ENCODE measurements at places on chromosomes 6 and 20. TPM values are rescaled to one million over a fixed set of nuclear protein-coding genes. Genes with fewer than 3 reads are reported as not detected.

The SLC17A1 gene
- total RNA-seq, result not detected

The PLA2G7 gene
- 8.1 TPM for total RNA-seq

The HLA-DQB1 gene
- 1.9 TPM for total RNA-seq

The MUCL3 gene
- not detected for total RNA-seq

DNA sequence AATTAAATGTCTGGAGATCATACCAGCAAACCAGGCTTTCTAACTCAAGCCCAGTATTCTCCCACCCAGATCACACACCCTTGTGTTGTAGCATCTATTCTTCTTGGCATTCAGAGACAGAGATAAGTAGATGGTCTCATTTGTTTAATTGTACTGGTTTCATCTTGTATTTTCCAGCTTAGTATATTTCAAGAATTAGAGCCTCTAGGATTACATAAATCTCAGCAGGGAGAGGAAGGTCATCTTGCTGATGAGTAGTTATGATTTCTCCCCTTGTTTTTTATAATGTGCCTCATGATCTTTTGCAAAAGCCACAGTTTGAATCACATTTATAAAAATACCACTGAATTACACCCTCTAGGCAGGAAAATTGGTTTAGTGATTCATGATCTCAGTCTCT lies 106.6 kb upstream of the NRSN1 start:
- no peaks in the 10 kb centered on the region for H3K27me3 ChIP-seq
- no peaks in the 10 kb centered on the region for H3K36me3 ChIP-seq
- no peak overlapping the region for H3K4me3 ChIP-seq
- no peak overlapping the region for H3K27ac ChIP-seq
- DNase-seq, result no peak

- no peak for DNase-seq
- H3K4me3 ChIP-seq, result no peak overlapping the region
- no peaks in the 10 kb centered on the region for H3K36me3 ChIP-seq
These were observed 83.2 kb upstream of the TAB2 start for GRCh38 chr6:149234051-149234962.

- DNase-seq, result no peak
- H3K27me3 ChIP-seq, result no peaks in the 10 kb centered on the region
- no peak overlapping the region for H3K27ac ChIP-seq
- H3K4me3 ChIP-seq, result no peak overlapping the region
- H3K4me1 ChIP-seq, result peaks cover 5% of the 10 kb centered on the region
- peaks cover 42% of the 10 kb centered on the region for H3K36me3 ChIP-seq
These were observed 404.5 kb downstream of the SYNE1 start for GRCh38 chr6:152232501-152233151.

DNA sequence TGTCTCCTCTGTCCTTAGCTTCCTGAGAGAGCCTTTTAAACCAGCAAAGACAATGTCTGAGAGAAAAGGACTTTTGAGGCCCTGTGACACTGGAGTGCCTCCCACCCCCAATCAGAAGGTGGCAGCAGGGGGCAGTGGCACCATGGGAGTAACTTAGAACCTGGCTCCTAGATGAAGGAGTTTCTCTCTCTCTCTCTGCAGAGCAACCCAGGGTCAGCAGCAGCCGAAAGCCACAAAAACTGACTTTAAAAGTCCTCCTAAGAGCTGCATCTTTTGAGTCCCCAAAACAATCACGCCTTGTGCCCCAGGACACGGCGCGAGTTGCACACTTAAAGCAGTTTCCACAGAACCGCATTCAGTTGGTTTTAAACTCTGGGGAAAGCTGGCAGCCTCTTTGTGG lies 5.3 kb upstream of the TCP11 start:
- H3K4me3 ChIP-seq, result no peak overlapping the region
- no peaks in the 10 kb centered on the region for H3K4me1 ChIP-seq
- H3K36me3 ChIP-seq, result no peaks in the 10 kb centered on the region
- H3K27ac ChIP-seq, result no peak overlapping the region
- no peaks in the 10 kb centered on the region for H3K27me3 ChIP-seq

DNA sequence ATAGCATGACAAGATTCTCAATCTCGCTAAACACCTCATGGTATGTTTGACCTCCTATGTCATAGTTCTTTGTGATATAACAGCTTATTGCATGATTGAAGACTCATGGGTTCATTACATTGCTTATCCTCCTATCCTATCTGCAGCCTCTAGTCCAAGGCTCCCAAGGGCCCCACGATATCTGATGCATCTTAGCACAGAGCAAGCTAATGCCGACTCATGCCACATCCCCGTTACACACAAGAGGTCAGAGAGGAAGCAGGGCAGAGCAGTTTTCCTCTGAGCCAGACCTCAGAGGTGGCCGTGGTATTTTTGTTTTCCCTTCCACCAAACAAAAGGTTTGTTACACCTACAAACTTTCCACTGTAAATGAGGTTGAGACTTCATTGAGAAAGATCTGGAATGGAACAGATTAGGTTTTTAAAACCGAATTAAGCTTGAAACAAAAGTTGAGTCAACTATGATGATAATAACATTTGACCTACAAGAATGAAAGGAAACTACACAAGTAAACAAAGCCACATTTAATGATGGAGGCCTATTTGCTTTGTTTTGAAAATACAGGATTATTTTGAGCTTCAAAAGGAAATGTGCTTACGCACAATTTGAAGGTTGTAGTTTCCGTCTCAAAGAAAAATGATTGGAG lies 133.9 kb upstream of the MYLIP start:
- no peak for DNase-seq
- no peak overlapping the region for H3K4me3 ChIP-seq
- no peaks in the 10 kb centered on the region for H3K4me1 ChIP-seq
- H3K36me3 ChIP-seq, result no peaks in the 10 kb centered on the region
- no peak overlapping the region for H3K27ac ChIP-seq

DNA sequence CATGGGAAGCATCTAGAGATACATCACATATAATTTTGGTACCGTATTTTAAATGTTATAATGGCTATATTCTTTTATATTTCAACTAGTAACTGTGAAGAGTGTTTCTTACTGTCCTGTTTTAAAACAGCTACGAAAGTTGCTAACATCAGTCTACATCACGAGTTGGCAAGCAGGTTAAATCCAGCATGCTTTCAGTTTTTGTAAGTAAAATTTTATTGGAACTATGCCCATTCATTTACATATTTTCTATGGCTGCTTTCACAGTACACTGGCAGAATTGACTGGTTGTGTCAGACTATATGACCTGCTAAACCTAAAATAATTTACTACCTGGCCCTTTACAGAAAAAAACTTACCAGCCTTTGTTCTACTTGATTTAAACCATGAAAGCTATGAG lies 478.1 kb downstream of the PHF3 start:
- no peak overlapping the region for H3K27ac ChIP-seq
- H3K36me3 ChIP-seq, result no peaks in the 10 kb centered on the region
- no peaks in the 10 kb centered on the region for H3K4me1 ChIP-seq
- H3K4me3 ChIP-seq, result no peak overlapping the region

DNA sequence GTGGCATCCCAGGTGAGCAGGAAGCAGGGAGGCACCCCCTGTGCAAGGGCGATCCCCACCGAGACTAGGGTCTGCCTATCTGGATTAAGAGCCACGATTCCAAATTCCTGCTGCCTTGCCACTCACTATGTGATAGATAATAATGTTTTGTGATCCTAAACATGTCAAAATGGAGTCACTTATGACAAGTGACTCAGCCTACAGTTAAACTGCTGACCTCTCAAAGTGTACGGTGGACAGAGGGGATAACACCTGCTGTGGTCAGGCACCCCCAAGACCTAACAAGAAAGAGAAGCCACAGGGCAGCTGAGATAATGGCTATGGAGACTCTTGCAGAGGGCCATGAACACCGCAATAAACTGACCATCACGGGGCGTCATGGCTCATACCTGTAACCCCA lies 16.0 kb upstream of the SNTA1 start:
- no peak overlapping the region for H3K27ac ChIP-seq
- DNase-seq, result no peak
- no peaks in the 10 kb centered on the region for H3K4me1 ChIP-seq
- no peaks in the 10 kb centered on the region for H3K27me3 ChIP-seq
- no peak overlapping the region for H3K4me3 ChIP-seq
- no peaks in the 10 kb centered on the region for H3K36me3 ChIP-seq

DNA sequence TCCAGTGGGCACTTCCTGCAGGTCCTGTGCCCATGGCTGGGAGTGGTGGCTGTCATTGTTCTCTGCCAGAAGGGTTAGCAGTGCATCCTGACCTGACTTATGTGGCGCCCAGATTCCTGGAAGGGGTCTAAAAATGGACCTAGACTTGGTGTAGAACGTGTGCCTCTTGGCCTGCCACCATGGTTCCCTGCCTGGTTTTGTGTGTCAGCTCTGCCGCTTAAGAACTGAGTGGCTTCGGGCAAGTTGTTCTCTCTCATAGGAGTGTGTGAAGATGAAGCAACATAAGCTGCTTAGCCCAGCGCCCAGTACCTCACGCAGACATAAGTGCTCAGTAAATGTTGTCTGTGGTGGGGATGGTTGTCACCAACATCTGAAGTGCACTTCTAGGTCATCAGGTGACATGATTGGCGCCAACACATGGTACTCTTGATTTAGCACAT lies 52.1 kb downstream of the PTPN1 start:
- no peak overlapping the region for H3K4me3 ChIP-seq
- no peaks in the 10 kb centered on the region for H3K4me1 ChIP-seq
- no peak for DNase-seq

GRCh38 chr6:170286934-170287265 lies 4.0 kb downstream of the DLL1 start:
- H3K4me3 ChIP-seq, result peak overlapping the region; percentile 11
- no peak overlapping the region for H3K27ac ChIP-seq
- H3K27me3 ChIP-seq, result no peaks in the 10 kb centered on the region
- peaks cover under 1% of the 10 kb centered on the region for H3K4me1 ChIP-seq

GRCh38 chr20:35768731-35769664 lies 2.8 kb upstream of the PHF20 start:
- H3K4me3 ChIP-seq, result no peak overlapping the region
- DNase-seq, result peak; percentile 67
- peak overlapping the region; percentile 66 for H3K27ac ChIP-seq
- no peaks in the 10 kb centered on the region for H3K27me3 ChIP-seq
- no peaks in the 10 kb centered on the region for H3K36me3 ChIP-seq

DNA sequence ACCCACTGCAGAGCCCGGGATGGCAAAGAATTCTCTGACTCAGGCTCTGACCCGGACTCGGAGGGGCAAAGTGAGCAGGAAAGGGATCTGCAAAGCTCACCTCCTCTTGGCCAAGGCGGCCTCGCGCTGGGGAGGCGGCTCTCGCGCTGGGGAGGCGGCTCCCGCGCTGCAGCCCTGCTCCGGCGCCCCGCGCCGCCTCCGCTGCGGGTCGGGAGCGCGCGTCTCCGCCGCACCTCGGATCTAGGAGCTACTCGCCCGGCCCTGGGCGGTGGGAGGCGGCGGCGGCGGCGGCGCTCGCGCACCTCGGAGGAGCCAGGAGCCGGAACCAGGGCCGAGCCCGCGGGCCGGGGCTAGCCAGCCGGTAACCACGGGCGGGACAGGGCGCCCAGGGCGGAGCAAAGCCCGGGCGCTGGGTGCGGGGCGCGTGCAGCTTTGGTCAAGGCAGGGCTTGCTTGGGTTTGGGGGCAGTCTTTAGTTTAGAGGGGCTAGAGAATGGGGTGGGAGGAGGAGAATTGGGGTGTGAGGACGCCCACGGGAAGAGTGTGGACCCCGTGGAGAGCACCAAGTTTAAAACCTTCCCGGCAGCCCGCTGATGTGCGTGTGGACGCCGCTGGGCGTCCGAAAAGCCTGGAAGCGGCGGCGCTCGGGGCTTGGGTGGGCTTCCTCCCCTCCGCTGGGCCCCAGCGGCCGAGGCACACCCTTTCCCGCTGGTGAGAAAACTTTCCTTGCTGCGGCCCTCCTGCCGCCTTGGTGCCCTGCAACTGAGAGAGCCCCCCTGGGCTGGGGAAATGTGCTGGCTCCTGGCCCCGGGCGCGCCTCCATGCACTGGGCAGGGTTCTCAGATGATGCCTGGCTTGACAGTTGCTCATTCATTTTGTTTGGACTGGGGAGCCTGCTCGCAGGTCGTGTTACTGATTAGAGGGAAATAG lies at the start of gene MRAP2:
MRAP2 (plus strand) TSS at position 250 of the 929 bp plus-strand sequence. CDS start 21,547 bp downstream, outside the sequence.
- H3K27me3 ChIP-seq, result no peaks in the 10 kb centered on the region
- peak within 1 kb of the TSS; percentile 19 for H3K27ac ChIP-seq

DNA sequence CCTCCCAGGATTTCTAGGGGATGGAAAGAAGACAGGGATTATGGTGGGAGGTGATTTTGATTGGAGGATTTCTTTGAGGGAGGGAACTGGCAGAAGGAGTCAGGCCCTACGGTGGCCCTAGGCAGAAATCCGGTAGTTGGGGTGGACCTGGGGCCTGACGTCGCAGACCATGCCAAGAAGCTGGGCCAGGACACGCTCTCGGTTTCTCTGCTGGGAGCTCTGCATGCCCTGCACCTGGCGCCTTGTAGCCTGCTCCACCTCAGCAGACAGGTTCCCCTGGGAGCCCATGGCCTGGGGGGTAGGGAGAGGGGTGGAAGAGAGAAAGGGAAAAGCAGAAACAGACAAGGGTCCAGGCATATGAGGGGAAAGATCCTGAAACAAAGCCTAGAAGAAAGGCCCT lies 1.1 kb downstream of the ATP6V1G2 start:
- H3K4me3 ChIP-seq, result no peak overlapping the region
- no peak for DNase-seq

DNA sequence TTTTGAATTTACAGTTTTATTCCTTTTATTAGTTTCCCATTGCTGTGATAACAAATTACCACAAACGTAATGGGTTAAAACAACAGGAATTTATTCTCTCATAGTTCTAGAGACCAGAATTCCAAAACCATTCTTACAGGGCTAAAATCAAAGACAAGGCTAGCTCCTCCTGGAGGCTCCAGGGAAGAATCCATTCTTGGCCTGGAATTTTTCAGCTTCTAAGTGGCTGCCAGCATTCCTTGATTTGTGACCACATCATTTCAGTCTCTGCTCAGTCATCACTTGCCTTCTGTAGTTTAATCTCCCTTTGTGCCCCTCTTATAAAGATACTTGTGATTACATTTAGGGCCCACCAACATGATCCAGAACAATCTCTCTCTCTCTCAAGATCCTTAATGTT lies 897 bp upstream of the SEL1L2 start:
- H3K27ac ChIP-seq, result no peak overlapping the region
- no peak for DNase-seq

DNA sequence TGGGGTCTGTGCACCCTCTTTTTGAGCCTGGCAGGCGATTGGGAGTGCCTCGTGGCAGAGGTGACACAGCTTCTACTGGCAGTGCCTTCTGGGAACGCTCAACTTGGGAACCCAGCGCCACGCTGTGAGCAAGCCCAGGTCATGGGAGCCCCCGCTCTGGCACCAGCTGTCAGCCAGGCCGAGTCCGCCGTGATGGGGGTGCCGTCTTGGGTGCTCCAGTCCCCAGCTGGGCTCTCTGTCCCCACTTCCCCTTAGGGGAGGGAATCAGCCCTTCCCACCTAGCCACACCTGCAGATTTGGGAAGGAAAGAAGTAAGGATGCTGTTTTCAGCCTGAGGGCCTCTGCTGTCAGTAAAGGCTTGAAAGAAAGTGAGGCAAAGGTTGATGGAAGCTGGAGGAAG lies 31.0 kb upstream of the NTSR1 start:
- no peaks in the 10 kb centered on the region for H3K27me3 ChIP-seq
- no peak overlapping the region for H3K4me3 ChIP-seq
- H3K4me1 ChIP-seq, result no peaks in the 10 kb centered on the region
- no peak for DNase-seq
- H3K27ac ChIP-seq, result no peak overlapping the region

- no peak overlapping the region for H3K4me3 ChIP-seq
- peak overlapping the region; percentile 81 for H3K27ac ChIP-seq
- H3K27me3 ChIP-seq, result no peaks in the 10 kb centered on the region
- peaks cover 35% of the 10 kb centered on the region for H3K4me1 ChIP-seq
- H3K36me3 ChIP-seq, result no peaks in the 10 kb centered on the region
- no peak for DNase-seq
These were observed 56.5 kb upstream of the ADTRP start for GRCh38 chr6:11835065-11835464.
